ENCODE measurements at places on chromosomes 5 and 9.

GRCh38 chr9:70406434-70406862 is 8.0 kb downstream of the KLF9 start:
- DNase-seq, result no peak

DNA sequence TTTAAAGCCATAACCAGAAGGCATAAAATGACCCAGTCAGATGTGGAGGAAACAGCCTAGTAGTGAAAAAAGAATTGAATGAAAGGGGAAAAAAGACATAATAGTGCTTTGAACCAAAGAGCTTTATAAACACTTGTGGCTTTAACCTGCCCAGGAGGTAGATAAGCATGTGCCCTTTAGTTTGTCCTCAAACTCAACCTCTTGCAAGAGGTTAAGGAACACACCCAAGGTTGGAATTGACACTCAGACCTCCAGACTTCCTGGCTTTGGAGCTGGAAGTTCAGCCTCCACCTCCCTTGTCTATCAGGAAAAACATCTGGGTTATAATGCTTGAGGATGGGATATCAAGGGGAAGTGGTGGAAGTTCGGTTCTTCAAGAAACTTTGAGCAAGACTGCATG is 16.3 kb downstream of the NDUFA8 start:
- DNase-seq, result no peak

GRCh38 chr9:5841771-5842573 is 9.1 kb upstream of the ERMP1 start:
- peak; percentile 31 for DNase-seq

- no peak for DNase-seq
Observed at GRCh38 chr5:119033135-119033534, 37.8 kb upstream of the DMXL1 start.

DNA sequence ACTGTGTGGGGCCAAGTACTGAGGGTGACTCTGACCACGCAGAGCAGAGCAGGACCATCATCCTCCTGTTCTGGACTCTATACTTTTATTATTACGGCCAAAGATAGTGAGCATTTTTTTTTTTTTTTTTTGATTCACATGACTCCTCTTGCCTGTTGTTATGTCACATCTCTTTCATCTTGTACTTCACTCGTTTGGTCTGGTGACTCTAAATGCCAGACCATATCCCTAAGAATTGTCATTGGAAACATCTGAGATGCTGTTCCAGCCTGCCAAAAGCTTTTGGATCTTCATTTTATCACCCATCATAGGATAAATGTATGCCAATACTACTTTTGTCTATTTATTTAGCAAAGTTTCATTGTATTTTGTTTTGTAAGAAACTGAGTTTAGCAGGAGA is 168.2 kb upstream of the RAI14 start:
- no peak for DNase-seq

GRCh38 chr9:23537192-23538066 is 288.6 kb downstream of the ELAVL2 start:
- DNase-seq, result no peak

DNA sequence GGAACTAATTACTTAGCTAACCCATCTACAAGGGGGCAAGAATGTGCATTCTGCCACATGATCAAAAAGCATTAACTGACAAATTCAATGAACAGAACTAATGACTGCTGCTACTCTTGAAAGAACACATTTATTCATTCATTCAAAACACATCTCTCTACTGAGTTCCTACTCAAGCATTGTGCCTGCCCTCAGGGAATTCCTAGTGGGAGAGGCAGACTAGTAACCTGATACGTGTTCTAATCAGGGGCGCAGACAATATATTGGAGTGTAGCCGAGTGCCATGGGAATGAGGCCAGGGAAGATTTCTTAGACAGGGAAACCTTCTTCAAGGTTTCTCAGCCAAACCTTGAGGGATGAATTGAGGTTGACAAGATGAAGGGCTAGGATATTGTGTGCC is 56.7 kb upstream of the PAPPA start:
- no peak for DNase-seq

All from activated CD8-positive, alpha-beta memory T cell treated with anti-CD3 and anti-CD28 coated beads for 1 hour (primary cell).